ENCODE measurements at places on chromosomes 16 and 17. TPM values are rescaled to one million over a fixed set of nuclear protein-coding genes. Genes with fewer than 3 reads are reported as not detected.

MOSMO gene
- 13.1 TPM for total RNA-seq

KRT38 gene
- not detected for total RNA-seq

KRTAP16-1 gene
- total RNA-seq = not detected

KRTAP4-6 gene
- not detected for total RNA-seq
